ENCODE measurements at places on chromosomes 5 and 9. TPM values are rescaled to one million over a fixed set of nuclear protein-coding genes. Genes with fewer than 3 reads are reported as not detected.

Gene FOXD4L5
- total RNA-seq = not detected

Gene FIBCD1
- total RNA-seq = 6.5 TPM

Gene PRLR
- total RNA-seq = 0.09 TPM

Gene CDC23
- total RNA-seq = 23.7 TPM

Gene PPP2R2B
- 0.14 TPM for total RNA-seq

Gene SLC36A2
- total RNA-seq = not detected

Gene BICD2
- 27.5 TPM for total RNA-seq

Gene PCDHB12
- 0.04 TPM for total RNA-seq

Gene PPWD1
- total RNA-seq = 22.9 TPM

Gene NACC2
- 32.1 TPM for total RNA-seq

Gene SLC6A7
- total RNA-seq = 0.02 TPM

Gene SPATA31E1
- 0.03 TPM for total RNA-seq

Gene CAVIN4
- 0.42 TPM for total RNA-seq

Gene LURAP1L
- 18.6 TPM for total RNA-seq

Gene LIFR
- 6.5 TPM for total RNA-seq

Gene FOXD4L4
- not detected for total RNA-seq

All from A549 treated with CORT108297 at 1 μM for 4 hours (cell line).